NCI-H82 (cell line): ENCODE measurements at places on chromosomes 6 and 20.

- DNase-seq, result peak; percentile 97
Measured at GRCh38 chr20:35547329-35547728, 5.5 kb downstream of the ERGIC3 start.

- DNase-seq, result no peak
Measured at GRCh38 chr6:36912030-36912454, 26.3 kb downstream of the C6orf89 start.

- no peak for DNase-seq
Measured at GRCh38 chr6:21235162-21235561, 358.4 kb upstream of the SOX4 start.

GRCh38 chr6:30767158-30767943, 23.0 kb upstream of the IER3 start:
- no peak for DNase-seq

DNA sequence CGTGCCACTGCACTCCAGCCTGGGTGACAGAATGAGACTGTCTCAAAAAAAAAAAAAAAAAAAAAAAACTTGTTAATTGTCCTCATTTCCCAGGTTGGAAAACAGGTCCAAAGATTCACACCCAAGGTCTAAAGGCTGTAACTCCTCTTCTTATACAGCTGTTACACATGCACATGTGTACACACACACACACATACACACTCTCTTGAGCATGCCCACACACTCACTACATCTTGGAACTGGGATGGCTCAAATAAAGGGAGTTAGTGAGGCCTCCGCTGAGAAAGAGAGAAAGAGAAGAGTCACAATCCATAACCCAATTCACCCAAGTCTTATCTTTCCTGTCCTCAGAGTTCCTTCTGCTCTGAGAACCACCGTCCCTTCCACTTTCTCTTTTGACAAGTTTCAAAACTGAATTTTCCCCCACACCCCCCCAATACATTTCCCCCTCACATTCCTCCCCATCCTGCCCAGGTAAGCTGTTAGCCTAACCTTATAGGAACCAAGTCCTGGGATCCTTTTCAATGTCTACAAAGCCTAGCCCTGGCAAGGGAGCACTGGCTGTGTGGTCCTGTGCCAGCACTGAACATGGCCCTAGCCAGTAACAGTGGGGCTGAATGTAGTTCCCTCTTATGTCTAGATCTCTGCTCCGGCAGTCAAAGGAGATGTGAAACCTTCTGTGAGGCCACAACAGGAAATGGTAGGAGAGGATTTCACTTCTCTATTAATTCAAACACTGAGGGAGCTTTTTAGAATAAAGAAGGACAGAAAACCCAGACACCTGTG, 3.2 kb upstream of the HLA-DMB start:
- no peak for DNase-seq
